ENCODE measurements at places on chromosomes 16 and 17.

DNA sequence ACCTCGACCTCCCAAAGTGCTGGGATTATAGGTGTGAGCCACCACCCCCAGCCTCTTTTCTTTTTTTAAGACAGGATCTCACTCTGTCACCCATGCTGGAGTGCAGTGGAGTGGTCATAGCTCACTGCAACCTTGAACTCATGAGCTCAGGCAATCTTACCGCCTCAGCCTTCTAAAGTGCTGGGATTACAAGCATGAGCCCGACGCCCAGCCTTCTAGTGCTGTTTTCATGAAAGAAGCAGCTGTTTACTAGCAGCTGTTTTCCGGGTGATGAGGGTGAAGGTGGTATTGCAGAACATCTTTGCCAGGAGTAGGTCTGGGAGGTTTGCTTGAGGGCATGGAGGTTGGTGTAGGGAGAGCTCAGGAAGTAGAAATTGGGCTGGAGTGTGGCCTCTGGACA lies 2.0 kb downstream of the ADCY7 start:
- no peak for DNase-seq

- no peak for DNase-seq
Measured at GRCh38 chr17:80621997-80622357, 77.3 kb downstream of the RPTOR start.

- no peak for DNase-seq
Measured at GRCh38 chr16:67024384-67025209, 4.4 kb upstream of the CBFB start.

- no peak for DNase-seq
Measured at GRCh38 chr17:75646638-75646992, 13.4 kb downstream of the SMIM5 start.

- no peak for DNase-seq
Measured at GRCh38 chr16:62213763-62214162, 177.5 kb upstream of the CDH8 start.

DNA sequence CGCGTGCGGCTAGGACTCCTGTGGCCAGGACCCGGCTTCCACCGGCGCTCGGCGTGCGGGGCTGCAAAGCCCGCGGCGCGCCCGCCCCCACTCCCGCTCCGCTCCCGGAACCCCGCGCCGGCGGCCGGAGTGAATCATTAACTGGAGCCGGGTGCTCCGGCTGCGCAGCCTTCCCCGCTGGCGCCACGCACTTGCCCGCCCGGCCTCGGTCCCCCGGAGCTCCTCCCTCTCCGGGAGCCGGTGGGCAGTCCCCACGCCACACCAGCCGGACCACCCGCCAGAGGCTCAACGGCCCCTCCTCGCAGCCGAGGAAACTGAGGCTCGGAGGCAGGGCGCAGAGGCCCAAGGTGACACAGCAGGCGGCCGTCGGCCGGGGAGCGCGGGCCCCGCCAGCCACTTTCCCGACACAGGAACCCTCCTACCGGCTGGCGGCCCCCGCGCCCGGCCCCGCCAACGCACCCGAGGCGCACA lies 580 bp downstream of the BCAR1 start:
- no peak for DNase-seq

DNA sequence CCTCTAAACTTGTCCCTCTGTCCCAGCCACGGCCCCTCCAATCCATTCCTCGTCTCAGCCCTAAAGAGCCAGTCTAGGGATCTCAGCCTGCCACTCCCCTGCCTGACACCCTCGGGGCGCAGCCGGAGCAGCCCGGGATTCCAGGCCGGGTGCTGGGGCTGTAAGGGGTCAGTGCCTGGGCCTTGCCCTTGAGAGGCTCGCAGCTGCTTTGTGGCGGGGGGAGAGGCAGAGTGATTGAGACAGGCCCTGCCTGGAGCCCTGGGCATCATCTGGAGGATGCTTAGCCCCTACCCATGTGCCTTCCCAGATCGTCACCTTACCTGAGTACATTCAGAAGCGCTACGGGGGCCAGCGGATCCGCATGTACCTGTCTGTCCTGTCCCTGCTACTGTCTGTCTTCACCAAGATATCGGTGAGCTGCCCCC lies 8.3 kb downstream of the SLC5A10 start:
- no peak for DNase-seq

- no peak for DNase-seq
Measured at GRCh38 chr17:46125831-46126230, 67.4 kb downstream of the KANSL1 start.

DNA sequence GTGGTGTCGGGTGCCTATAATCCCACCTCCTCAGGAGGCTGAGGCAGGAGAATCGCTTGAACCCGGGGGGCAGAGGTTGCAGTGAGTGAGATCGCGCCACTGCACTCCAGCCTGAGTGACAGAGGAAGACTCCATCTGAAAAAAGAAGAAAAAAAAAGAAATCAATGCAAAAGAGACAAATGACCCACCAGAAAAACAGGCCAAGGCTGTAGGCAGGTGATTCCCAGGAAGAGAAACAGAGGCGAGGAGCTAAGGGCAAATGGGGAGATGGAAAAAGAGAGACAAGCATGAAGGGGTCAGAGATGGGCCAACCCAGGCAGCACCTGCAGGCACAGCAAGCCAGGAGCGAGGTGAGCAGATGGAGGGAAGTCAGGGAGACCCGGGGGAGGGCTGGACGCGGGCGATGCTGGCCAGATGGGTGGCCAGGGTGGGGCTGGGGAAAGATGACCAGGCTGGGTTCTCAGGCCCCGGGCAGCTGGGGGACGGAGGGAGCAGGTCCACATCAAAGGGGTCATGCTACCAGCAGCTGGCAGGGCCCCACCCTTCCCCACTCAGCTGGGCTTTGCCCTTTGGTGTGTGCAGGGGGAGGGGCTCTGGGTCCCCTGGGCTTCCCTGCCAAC lies 25.5 kb downstream of the MYBBP1A start:
- DNase-seq: no peak

- DNase-seq: no peak
Measured at GRCh38 chr17:55266051-55266957, 1.5 kb downstream of the HLF start.

DNA sequence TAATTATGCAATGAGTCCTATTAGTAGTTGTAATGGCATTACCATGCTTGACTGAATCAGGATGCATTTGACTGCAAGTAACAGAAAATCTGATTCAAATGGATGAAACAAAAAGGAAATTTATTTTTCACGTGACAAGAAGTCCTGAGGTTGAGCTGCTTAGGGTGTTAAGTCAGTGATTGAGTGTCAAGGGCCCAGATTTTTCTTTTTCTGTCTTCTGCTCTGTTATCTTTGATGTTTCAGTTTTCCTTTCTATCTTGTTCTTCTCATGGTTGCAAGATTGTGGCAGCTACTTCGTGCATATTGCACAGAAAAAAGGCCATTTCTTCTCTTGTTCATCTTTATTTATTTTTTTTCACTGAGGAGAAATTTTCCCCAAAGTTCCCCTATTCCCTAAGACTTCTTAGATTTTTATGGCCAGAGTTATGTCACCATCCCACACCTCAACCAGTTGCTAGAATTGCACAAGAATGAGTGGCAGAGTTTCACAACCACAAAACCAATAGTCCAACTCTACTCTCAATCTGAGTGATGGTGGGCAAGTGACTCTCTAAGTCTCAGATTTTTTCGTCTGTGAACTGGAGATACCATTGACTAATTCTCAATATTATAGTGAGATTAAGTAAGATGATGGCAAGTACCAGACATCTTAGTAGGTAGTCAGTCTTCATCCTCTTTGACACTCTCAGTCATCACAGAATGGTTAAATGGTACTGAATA lies 15.7 kb upstream of the GPR139 start:
- no peak for DNase-seq

DNA sequence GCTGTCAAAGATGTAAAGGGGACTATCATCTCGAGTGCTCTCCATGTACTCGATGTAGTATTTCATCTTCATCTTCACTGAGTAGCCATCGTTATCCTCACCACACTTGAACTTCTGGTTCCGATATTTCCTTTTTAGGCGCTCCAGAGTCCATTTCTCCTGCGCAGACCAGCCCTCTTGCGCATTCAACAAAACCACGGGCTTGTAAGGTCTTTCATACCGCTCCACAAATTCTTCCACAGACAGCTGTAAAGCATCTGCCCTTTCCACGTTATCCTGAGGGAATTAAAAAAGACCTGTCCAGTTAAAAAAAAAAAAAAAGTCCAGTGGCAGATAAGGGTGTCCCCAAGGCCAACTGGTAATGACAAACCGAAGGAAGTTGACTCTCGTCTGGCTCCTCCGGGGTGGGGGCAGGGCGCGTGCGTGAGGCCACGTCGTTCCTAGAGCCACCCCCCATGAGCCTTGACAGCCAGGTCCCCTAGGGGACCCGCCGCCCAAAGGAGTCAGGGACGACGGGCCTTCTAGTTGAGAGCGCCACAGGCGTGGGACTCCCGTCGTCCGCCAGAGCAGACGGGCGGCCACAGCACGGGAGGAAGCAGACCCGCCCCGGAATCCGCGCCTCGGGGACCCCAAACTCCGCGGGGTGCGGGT lies 701 bp downstream of the JMJD6 start:
- DNase-seq: no peak

DNA sequence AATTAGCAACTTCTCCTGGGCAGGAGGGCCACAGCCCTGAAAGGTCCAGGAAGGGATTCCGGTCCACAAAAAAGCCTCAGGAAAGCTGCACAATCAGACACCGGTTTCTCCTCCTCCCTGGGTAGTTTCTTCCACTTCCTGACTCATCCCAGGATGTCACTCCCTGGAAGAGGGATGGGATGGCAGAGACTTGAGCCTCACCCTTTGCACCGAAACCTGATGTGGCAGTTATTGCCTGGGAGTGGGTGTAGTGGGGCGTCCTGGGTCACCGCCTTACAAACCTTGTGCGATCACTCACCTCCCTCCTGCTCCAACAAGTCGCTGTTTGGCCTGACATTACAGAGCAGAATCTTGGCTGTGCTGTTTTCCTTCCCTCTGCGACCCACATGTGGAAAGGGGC lies 70.8 kb downstream of the LYRM1 start:
- DNase-seq: no peak

GRCh38 chr17:48819466-48819865 lies 2.4 kb upstream of the TTLL6 start:
- DNase-seq: no peak

GRCh38 chr16:55175389-55175788 lies 148.6 kb upstream of the IRX6 start:
- DNase-seq: no peak

DNA sequence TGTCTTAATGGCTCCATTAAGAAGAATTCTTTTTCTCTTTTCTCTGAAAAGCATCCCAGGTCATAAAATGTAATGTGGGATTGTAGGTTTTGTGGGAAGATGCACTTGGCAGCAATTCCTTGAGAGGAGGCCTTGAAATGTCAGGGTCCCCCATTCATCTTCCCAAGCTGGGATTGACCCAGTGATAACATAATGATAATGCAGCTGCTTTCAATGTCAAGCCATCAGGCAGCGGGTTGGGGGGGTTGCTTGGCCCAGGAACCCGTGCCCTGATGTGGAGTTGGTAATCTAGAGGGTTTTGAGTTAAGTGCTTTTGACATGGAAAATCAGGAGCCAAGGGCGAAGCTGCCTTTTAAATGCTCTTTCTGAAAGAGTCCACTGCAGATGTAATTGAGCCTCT lies 484.0 kb downstream of the WWOX start:
- no peak for DNase-seq

- DNase-seq: peak; percentile 42
Measured at GRCh38 chr16:48531011-48531962, 78.7 kb downstream of the N4BP1 start.

GRCh38 chr16:23742766-23743165 lies 12.1 kb upstream of the CHP2 start:
- no peak for DNase-seq

- DNase-seq: no peak
Measured at GRCh38 chr16:8727857-8728618, 53.6 kb downstream of the ABAT start.

DNA sequence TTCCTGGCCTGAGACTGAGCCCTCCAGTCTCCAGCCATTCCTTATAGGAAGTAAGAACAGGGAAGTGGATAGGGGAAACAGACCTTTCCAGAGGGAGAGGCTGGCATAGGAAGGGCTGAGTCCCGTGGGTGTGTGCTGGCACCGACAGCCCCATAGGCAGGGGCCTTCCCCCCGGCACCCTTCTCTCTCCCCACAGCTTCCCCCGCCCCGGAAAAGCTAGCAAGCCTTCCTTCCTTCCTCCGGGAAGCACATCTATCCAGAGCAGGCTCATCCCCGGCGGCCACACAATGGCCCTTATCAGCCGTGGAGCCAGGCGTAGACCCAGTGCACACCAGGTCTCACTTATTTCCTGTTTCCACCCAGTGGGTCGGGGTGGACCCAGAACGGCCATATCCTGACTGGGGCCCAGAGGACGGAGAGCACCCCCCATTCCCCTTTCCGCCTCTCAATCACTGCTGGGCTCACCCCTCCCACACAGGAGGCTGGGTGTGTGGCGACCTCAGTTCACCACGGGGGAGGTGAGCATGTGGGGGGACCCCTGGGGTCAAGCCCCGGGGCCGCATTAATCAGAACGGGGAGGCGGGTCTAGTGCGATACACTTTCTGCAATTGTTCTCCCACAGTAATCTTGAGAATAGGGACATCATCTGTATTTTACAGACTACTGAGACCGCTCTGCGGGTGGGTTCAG lies 950 bp upstream of the MYO1C start:
- DNase-seq: no peak

DNA sequence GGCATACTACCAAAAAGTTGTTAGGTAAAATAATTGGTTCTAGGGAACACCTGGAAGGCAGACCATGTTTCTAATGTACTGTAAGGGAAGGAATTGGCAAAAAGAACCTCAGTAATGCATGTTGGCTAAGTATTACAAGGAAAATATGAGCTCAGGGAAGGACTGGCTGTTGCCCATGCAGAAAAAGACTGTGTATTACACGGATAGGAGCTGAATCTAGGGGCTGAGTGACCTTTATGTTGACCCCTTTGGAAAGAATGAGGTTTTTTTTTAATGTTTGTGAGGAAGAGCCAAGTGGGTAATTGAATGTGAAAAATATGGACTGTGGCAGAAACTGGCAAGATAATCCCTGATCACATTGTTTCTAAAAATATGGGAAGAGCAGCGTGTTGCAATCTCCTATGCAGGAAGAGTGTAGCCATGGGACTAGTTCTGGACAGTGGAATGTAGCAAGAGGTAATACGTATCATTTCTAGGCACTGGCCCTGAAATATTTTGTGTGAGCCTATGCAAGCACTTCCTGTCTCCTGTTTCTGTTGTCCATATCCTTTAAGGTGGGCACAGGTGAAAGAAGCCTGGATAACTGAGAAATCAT lies 95.1 kb upstream of the CNTNAP4 start:
- DNase-seq: no peak

GRCh38 chr16:8869212-8869987 lies 594 bp upstream of the CARHSP1 start:
- DNase-seq: no peak

GRCh38 chr16:2157480-2158261 lies 2.1 kb downstream of the TRAF7 start:
- DNase-seq: no peak

GRCh38 chr16:22970209-22970865 lies 156.4 kb downstream of the HS3ST2 start:
- no peak for DNase-seq

- peak; percentile 61 for DNase-seq
Measured at GRCh38 chr17:35373984-35374765, 754 bp upstream of the SLFN11 start.

GRCh38 chr16:31200821-31201568 lies 1.6 kb downstream of the PYCARD start:
- DNase-seq: no peak

GRCh38 chr16:58756650-58757332 lies 22.7 kb upstream of the GOT2 start:
- no peak for DNase-seq
